Right cardiac atrium (tissue), 5 donors: ENCODE measurements at places on chromosomes 3 and 15.

DNA sequence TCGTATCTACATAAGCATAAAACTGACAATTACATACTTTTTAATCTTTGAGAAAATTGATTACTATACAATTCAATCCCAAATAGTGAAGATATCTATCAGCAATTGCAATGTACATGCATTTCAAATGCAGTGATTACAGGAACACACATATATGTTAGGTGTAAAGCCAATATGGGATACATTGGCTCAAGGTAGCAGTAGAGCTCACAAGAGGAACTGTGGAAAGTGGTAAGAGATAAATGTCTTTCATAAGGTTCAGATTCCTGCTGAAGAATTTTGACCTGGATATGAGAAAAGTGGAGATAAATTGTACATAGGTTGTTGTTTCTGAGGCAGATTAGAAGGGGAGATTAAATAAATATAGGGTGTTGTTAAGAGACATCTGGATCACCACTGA is 1280.5 kb downstream of the OTOL1 start:
- no peak for DNase-seq

- DNase-seq = no peak
These were observed 112.0 kb downstream of the UBE2E2 start for GRCh38 chr3:23314981-23315762.

DNA sequence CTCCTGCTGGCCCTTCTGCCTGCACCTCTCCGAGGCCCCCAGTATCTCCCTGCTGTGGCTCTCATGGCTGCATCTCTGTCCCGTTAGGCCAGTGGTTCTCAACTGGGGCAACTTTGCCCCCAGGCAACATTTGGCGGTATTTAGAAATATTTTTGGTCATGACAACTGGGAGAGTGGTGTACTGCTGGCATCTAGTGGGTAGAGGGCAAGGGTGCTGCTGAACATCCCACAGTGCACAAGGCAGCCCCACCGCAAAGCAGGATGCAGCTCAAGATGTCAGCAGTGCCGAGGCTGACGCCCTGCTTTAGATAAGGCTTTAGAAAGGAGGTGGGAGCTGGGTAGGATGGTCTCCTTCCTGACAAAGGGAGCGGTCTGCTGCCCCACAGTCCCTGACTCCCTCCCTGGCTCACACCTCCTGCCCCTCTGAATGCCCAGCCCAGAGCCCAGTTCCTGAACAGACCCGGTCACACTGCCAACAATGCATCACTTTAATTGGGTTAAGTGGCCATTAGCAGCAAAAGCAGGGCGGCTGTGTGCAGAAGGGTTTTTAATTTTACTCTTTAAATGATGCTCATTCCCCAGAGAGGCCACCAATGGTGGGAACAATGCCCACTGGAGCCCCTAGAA is 68.8 kb upstream of the TMEM115 start:
- DNase-seq = no peak

GRCh38 chr15:85024509-85025336 is 43.1 kb downstream of the PDE8A start:
- DNase-seq = no peak
